ENCODE measurements at places on chromosomes 13 and 19.
A peak's percentile ranks its signal among the peaks of the same experiment; 100 is the strongest.

GRCh38 chr13:110921209-110921608 lies 6.3 kb upstream of the ANKRD10 start:
- no peak for DNase-seq

DNA sequence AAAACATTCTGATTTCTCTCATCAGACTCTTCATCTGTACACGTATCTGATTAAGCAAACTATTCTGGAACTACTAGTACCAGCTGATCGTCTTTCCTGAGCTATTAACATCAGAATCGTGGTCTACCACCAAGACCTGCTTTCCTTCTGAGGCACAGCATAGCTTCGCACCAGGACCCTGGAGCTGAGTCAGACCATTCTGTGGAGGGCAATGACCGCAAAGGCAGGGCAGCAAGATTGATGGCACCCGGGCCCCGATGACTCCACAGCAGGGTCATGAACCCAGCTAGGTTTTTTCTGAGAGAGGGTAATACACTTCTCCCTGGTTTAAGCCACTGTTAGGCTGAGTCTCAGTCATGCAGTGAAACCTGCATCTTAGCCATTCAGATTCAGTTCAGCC lies 158.7 kb upstream of the GPR12 start:
- no peak for DNase-seq

- DNase-seq = no peak
Measured at GRCh38 chr13:113361406-113361805, 2.5 kb downstream of the GRTP1 start.

- no peak for DNase-seq
Measured at GRCh38 chr13:57470491-57470890, 161.1 kb upstream of the PCDH17 start.

DNA sequence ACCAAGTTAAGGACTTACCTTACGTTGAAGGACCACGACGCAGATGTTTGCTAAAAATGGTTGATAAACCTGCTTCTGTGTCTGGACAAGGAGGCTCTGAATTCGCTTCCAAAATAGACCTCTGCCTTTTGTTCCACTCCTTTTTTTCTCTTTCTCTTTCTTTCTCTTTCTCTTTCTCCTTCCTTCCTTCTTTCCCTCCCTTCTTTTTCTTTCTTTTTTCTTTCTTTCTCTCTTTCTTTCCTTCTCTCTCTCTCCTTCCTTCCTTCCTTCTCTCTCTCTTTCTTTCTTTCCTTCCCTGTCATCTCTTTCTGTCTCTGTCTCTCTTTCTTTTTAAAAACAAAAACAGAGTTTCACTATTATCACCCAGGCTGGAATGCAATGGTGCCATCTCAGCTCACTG lies 290.7 kb downstream of the MYO16 start:
- no peak for DNase-seq

- peak; percentile 6 for DNase-seq
Measured at GRCh38 chr19:38932425-38933179, 1.9 kb downstream of the MRPS12 start.

GRCh38 chr13:43516401-43516833 lies 270.4 kb downstream of the ENOX1 start:
- no peak for DNase-seq

GRCh38 chr13:31067416-31068118 lies 94.1 kb downstream of the HSPH1 start:
- no peak for DNase-seq

- no peak for DNase-seq
Measured at GRCh38 chr19:9916719-9917118, 19.6 kb downstream of the OLFM2 start.

GRCh38 chr19:17725422-17726078 lies 6.3 kb downstream of the MAP1S start:
- DNase-seq = no peak

DNA sequence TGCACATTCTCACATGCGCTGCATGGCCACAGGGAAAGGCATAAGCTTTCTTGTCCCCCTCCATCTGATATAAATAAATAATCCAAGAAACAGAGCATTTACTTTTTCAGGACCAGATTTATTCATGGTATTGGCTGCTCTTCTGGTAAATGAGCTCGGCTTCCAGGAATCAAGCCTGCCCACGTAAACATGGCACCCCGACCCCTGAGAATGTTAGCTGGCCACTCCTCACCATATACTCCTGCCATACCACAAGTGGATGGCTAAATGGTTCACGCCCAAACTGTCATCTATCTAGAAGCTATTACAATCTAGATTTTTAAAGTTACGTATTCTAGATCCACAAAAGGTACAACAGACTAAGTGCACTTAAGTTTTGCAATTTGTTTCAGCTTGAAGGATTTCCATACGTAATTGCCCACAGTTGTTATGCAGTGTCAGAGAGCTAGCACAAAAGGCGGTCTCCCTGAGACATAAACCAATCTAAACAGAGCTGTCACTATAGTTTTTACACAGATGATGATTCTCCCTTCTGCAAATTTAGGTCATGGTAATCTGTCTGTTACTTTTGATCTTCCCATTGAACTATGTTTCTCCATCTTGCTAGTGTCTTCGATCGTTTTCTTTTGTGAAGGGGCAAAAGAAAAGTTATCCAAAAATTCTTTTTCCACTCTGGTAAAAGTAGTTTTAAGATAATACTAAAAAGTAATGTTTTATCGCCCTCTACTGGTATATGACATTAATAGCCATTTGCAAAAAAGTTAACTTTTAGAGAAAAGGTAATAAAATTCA lies 16.2 kb upstream of the FOXO1 start:
- DNase-seq = peak; percentile 17

DNA sequence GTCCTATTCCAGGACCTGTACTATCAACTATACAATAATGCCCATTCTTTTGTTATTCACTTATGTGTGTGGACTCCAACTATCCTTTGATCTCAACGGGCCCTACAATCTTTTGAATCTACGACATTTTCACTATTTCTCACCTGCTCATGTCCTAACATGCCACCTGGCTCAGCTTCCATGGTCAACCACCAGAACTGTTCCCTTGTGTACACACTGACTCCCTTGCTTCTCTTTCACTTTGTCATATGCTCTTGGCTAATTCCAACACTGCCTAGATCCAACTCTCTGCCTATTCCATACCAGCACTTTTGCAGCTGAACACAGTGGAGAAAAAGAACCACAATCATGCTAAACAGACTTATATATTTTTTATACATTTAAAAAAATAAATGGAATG lies 53.1 kb downstream of the MICU2 start:
- no peak for DNase-seq

GRCh38 chr13:86870444-86870843 lies 800.7 kb upstream of the SLITRK5 start:
- peak; percentile 27 for DNase-seq

GRCh38 chr13:60584976-60585375 lies 188.0 kb downstream of the TDRD3 start:
- DNase-seq = no peak

DNA sequence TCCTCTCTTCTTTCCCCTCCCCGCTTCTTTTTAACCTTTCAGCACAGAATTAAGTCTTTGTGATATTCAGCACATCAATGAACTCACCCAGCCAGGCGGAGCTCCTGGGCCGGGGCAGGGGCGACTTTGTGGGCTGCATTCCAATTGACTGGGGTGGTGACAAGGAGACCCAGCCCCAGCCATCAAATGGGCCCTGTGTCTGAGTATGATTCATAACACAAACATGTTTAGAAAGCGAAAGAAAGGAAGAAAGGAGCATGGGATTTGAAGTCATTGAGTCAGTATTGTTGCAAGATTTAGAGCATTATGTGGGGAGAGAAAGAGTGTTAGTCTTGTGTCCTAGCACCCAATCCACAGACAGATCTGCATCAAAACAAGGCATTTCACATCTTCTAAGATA lies 185.3 kb downstream of the LHFPL6 start:
- no peak for DNase-seq

- no peak for DNase-seq
Measured at GRCh38 chr19:38970664-38971532, 4.6 kb downstream of the FBXO17 start.

DNA sequence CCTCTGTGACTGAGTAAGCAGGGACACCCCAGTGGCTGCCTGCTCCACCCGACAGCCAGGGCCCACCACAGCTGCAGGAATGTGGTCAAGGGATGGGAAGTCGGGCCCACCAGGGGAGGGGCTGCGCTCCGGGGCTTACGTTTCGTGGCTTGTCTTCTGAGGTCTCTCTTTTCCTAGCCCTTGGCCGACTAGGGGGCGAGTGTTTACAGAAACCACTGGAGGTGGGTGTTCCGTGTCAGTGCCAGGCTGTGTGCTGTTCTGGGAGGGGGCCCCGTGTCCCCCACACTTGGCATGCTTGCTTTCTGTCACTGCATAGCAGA lies 4.5 kb downstream of the ADAT3 start:
- DNase-seq = no peak

GRCh38 chr19:51219307-51219706 lies 5.6 kb upstream of the CD33 start:
- DNase-seq = no peak

DNA sequence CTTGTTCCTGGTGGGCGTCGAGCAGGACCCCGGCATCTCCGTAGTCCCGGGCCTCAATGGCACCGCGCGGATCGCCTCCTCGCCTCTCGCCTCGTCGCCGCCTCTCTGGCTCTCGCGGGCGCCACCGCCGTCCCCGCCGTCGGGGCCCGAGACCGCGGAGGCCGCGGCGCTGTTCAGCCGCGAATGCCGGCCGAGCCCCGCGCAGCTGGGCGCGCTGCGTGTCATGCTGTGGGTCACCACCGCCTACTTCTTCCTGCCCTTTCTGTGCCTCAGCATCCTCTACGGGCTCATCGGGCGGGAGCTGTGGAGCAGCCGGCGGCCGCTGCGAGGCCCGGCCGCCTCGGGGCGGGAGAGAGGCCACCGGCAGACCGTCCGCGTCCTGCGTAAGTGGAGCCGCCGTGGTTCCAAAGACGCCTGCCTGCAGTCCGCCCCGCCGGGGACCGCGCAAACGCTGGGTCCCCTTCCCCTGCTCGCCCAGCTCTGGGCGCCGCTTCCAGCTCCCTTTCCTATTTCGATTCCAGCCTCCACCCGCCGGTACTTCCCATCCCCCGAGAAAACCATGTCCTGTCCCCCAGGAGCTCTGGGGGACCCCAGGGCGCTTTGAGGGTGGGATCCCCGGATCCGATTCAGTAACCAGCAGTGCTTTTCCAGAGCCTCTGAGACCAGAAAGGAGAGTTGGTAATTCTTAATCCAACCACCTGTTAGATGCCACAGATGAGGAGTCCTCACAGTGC lies 885 bp downstream of the MLNR start:
- no peak for DNase-seq

GRCh38 chr19:11096210-11096841 lies 7.1 kb downstream of the LDLR start:
- DNase-seq = no peak

GRCh38 chr13:24631922-24632321 lies 48.3 kb upstream of the ATP12A start:
- DNase-seq = no peak

GRCh38 chr13:38641164-38641948 lies 45.5 kb upstream of the FREM2 start:
- DNase-seq = no peak

GRCh38 chr19:20247016-20247683 lies 80.1 kb downstream of the ZNF486 start:
- DNase-seq = no peak

- no peak for DNase-seq
Measured at GRCh38 chr19:10523135-10523636, 5.9 kb upstream of the S1PR5 start.

DNA sequence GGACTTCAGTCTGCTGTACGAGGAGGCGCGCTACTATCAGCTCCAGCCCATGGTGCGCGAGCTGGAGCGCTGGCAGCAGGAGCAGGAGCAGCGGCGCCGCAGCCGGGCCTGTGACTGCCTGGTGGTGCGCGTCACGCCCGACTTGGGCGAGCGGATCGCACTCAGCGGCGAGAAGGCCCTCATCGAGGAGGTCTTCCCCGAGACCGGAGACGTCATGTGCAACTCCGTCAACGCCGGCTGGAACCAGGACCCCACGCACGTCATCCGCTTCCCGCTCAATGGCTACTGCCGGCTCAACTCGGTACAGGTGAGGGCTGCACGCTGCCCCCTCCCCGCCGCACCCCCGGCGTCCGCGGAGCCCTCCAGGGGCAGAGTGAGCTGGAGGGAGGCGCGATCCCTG lies 14.6 kb downstream of the KCTD15 start:
- DNase-seq = no peak

- peak; percentile 44 for DNase-seq
Measured at GRCh38 chr13:23969647-23970046, 72.3 kb upstream of the C1QTNF9B start.

- no peak for DNase-seq
Measured at GRCh38 chr13:73251626-73252265, 192.9 kb downstream of the KLF5 start.

DNA sequence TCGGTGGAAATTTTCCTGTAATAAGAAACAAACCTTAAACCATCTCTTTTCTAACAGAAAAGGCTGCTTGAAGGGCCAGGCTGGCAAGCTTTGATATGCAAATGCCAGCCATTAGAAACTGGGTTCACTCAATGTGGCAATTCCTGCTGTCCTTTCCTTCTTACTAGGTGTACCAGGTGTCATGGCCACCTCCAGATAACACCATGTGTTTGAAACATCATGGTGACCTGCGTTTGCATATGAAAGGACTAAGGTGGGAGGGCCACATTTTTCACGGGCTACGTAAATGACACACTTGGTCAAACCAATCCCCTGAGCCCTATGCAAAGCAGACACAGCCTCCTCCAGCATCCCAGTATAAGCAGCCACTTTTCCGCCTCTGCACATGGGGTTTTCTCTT lies 789.1 kb upstream of the SLITRK5 start:
- no peak for DNase-seq

DNA sequence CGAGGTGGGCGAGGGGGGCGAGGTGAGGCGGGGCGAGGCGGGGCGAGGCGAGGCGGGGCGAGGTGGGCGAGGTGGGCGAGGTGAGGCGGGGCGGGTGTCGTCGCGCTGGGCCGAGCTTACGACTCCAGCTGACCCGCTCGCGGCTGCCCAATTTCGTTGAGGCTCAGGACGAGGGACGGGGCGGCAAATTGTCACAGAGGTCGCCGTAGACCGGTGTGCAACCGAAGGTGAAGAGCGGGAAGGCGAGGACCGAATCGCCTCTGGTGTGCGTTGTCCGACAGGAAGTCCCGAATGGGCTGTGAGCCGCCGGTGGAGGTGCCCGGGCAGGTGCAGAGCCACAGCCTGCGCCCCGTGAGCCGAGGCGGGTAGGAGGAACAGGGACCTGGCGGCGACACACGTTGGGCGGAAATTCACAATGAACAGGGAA lies at the start of gene LACC1:
Gene LACC1, plus strand, starts transcription at position 150 of the 427 bp plus-strand sequence. CDS start 1,082 bp downstream, outside the sequence.
- peak; percentile 2 for DNase-seq

DNA sequence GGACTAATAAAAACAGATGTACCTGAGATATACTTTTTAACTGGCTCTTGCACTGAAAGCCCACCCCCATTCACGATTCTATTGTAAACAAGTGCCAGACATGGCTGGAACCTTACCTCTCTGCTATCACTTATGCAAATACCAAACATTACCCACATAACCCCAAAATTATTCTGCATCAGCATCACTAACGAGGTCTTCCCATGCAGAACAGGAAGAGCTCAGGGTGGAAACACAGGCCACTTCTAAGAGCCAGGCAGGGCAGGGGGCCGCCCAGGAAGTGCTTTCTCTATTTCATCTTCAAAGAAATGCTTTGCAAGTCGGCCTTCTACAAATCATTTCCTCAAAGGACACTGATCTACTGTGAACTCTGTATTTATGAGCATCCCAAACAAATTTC lies 7.3 kb downstream of the IRS2 start:
- peak; percentile 23 for DNase-seq

- peak; percentile 85 for DNase-seq
Measured at GRCh38 chr13:112587764-112588489, at the start of gene TUBGCP3. Gene TUBGCP3, minus strand, starts transcription at chr13:112588153. Its CDS starts 173 bp downstream, at chr13:112587980.
